NCI-H226 (cell line): ENCODE measurements at places on chromosomes 12 and 14.

- no peak for DNase-seq
Observed at GRCh38 chr12:132366341-132366861, 37.0 kb upstream of the GALNT9 start.

DNA sequence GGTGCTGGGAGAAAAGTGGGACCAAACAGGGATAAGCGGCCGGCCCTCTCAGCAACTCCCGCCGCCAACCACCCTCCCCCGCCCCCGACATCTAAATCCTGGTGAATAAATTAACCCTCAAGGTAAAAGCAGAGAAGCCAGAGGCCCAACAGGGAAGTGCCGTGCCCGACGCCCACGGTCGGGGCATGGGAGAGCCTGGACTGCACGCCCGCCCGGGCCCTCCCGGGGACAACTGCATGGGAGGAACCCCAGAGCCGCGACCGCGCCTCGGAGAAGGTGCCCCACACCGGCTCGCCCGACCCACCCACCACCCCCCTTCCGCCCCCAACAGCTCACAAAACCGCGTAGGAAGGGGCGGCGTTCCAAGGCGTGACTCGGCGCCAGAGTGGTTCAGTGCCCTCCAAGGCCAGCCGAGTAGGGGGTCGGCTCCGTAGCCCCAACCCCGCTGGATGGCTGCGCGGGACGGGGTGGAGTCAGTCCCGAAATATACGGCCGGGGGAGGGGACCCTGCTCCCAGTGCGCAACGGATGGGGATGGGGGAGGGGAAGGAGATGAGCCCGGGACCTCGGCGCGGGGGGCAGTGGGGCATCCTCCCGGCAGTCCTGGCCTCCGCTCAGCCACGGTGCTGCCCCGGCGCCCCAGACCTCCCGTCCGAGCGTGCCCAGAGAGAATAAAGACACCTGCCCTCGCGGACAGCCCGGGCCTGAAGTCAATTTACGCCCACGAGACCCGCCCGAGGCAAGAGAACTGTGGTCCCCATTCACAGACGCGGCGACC, 732 bp downstream of the SLC25A29 start:
- peak; percentile 27 for DNase-seq

- no peak for DNase-seq
Observed at GRCh38 chr14:78345131-78345744, 175.1 kb downstream of the NRXN3 start.

DNA sequence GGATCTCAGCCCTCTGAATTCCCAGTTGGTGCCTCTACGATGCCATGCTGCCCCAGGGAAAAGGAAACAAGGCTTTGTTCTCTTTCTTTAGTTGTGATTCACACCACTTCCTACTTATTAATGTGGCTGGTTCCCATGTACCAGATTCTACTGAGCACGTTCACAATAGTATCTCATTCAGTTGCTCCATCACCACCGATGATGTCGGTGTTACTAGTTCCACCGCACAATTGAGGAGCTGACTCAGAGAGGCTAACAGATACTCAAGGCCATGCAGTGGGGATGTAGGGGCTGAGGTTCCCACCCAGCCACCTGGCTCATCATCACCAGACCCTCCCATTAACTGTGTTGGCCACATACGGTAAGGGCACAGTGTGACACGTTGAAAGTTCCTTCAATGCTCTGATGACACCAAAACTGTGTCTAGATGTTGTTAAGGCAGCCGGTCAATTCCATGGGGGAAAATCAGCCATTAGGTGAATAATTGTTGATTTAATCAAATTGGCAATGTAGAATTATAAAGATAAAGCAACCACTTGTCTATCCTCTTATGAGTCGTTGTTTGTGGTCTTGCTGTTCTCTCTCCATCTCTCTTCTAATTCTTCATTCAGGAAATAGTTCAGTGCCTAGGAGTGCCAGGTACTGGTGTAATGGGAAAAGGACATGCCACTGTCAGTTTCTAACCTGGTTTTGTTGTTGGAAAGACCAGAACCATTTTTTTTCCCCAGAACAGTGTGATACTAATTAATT, 244.2 kb upstream of the CRY1 start:
- peak; percentile 83 for DNase-seq

DNA sequence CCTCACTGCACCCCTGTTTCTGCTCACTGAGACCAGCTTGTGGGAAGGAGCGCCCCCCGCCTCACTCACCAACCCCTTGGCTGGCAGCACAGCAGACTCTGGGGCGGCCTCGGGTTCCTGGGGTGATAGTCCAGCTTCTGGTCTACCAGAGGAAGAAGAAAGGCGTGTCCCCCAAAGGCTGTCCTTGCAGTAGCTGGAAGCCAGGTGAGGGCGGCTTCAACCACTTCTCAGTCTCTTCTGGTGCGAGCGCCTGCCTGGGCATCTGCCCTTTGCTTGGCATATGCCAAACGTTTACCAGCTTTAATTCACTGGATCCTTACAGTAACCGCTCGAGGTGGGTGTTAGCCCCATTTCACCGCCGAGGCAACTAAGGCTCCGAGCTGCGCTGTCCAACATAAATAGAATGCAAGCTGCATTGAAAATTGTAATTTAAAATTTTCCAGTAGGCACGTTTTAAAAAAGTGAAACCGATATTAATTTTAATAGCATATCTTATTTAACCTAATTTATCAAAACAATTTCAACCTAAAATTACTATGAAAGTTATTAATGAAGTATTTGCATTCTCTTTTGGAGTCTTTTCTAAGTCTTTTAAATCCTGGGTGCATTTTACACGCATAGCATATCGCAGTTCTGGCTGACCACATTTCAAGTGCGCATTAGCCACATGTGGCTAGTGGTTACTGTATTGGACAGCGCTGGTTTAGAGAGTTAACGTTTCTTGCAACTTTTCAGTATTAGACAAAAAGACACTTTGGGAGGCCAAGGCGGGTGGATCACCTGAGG, 872 bp downstream of the FAM177A1 start:
- peak; percentile 19 for DNase-seq

- no peak for DNase-seq
Observed at GRCh38 chr12:76237086-76237701, 111.0 kb downstream of the BBS10 start.

DNA sequence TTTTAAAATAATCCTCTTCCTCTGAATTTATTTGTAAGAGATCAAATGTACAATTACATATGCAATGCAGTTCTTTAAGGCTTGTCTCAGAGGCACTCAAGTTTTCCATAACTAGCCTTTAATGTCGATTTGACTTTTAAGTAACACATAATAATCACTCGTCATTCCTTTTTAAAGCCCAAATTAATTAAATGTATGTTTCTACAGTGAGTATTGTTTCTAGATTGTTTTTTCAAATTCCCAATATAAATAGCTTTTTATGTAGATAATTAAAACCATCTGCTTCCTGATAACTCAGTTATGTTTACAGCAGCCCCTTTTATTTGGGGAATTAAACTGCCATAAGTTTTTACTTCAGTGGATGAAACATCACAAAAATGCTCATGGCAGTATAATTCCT, 185.1 kb downstream of the ETNK1 start:
- no peak for DNase-seq

GRCh38 chr14:71300566-71301330, 393.5 kb downstream of the PCNX1 start:
- DNase-seq = peak; percentile 8

DNA sequence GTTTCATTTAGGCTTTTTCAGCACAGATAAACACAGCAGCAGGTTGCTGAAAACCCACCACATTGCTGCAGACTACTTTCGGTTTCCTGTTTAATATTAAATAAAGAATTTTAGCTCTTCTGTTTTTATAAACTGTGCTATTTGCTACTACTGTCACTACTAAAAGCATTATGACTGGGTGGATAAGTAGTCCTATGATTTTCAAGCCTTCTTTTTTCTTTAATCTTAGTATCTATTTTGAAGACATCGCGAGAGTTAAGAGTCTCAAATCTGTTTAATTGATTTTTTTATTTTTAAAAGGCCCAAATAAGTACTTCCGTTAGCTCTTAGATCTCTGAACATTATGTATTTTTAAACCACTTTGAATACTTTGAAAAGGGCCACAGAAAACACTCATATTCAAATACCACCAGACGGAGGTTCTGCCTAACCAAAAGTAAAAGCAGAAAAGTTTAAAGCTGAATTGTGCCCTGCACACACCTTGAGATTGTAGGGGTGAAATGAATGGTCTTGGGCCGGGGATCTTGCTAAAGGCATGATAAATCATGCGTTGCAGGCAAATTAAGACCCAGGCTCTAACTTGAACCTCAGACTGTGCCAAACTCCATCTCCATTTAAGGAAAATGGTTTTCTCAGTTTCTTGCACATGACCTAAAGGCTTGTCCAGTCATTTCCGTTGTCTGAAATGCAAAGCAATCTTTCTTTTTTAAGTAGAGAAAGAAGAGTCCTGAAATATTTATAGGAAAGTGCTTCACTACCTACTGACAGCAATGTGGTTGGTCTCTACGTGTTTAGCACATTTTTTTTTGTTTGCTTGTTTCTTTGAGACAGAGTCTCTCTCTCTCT, 13.6 kb upstream of the FOXN3 start:
- no peak for DNase-seq

DNA sequence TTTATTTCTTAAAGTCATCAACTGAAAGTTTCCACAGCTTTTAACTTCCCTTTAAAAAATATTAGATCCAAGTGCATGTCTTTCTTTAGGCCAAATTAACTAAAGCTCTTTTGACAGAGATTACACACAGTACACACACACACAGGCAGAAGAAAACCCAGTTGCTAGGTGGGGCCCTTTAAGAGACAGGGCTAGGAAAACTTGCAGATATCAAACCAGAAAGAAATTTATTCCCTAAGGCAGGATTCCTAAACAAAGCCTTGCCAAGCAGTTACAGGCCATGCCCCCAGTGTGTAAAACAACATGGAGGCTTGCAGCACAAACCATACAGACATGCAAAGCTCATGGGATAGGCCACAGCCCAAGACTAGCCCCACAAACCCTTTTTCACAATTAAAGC, 123.4 kb downstream of the FSCB start:
- peak; percentile 53 for DNase-seq

GRCh38 chr14:92400579-92401444, 77.8 kb downstream of the SLC24A4 start:
- DNase-seq = no peak

DNA sequence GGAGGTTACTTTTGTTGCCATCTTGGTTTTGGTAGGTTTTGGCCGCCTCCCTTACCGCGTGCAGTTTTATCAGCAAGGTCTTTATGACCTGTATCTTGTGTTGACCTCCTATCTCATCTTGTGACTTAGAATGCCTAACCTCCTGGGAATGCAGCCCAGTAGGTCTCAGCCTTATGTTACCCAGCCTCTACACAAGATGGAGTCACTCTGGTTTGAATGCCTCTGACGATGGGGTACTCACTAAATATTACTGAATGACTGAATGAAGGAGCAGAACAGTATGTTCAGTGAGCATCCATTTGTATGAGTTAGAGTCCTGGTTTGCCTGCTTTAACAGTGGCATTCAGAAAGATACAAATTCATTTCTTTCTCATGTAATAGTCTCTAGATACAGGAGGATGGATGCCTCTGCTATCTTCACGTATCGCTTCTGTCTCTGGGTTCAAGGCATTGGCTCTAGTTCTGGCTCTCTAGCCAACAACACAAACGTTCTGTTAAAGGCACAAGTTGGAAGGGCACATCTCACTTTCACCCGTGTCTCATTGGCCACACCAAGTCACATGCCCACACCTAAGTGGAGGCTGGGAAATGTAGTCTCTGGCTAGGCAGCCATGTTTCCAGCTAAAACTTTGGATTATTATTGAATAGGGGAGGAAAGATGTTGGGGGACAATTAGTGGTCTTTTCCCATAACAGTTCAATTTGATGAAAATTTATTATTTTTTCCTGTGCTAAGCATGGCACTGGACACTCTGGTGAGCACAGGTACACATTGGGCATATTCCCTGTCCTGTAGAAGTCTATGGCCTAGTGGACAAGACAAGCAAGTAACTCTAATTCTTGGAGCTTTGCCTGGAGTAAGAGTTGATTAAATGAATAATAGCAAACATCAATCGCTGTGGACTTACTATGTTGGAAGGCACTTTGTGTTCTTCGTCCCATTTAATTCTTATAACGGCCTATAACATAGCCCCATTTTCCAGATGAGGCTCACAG, 75.2 kb upstream of the RPH3A start:
- no peak for DNase-seq

DNA sequence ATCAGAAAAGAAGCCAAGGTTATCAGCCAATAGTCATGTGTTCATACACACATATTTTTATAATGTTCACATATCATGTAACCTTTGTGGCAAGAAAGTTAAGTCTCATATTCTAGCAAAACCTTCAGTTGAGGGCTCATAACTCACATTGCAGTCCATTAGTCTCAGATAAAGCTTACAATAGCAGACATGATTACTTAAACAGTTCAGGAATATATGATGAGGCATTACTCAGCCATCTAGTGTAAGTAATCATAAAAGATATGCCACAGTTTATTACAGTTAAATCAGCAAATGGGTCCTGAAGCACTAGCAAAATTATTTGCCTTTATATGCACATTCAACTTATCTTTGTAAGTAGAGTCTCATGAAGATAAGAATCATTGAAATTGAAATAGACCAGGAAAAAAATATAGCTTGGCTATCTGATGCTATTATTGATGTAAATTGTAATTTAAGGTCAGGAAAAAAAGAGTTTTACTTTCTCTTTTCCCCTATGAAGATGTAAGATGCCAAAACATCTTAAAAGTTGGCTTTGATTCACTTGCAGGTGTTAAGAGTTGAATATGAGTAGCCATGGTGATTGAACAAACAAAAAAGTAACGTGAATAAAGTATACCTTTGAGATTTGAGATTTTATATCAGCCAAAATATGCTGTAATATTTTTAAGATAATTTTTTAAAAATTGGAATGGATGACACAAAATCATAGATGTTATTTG, 537.0 kb downstream of the SLC6A15 start:
- DNase-seq = peak; percentile 60

GRCh38 chr12:1716215-1716862, 25.5 kb downstream of the ADIPOR2 start:
- DNase-seq = no peak

DNA sequence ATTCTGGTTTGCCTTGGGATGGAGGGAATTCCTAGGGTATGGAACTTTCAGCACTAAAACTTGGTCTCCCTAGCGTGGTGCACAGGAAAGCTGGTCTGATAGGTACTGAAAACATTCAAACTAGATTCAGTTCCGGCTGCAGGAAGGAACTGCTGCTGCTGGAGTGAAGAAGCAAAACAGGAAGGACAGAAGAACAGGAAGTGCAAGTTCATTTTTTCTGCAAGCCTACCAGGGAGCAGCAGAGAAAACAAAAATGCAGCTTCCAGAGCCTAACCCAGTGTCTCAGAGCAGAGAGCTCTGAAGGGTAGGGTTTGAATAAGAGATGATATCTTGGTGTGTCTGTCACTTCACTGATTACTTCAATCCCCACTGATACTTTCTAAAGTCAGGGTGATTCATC, 165.2 kb downstream of the VRK1 start:
- no peak for DNase-seq

DNA sequence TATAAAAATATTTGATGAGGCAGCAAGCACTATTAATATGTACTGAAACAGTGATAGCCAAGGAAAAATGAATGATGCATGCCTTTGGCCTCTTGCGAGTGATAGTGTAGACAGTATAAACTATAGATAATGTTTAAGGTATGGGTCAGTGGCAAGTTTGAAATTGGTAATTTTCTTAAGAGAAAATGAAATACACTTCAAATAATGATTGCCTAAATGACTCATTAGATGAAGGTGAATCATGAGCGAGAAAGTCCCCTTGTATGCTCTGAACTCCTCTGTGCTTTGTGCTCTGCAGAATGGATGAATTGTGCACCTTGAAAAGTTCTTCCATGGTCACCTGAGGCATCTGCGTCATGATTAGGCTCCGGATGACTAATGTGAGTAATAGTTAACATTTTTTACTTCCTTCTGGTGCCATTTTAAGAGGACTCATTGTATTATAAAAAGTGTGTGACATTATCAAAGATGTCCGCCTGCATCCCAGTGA, 84.9 kb upstream of the RTL1 start:
- peak; percentile 20 for DNase-seq
